ENCODE measurements at places on chromosomes 7 and 10. TPM values are rescaled to one million over a fixed set of nuclear protein-coding genes. Genes with fewer than 3 reads are reported as not detected.

DNA sequence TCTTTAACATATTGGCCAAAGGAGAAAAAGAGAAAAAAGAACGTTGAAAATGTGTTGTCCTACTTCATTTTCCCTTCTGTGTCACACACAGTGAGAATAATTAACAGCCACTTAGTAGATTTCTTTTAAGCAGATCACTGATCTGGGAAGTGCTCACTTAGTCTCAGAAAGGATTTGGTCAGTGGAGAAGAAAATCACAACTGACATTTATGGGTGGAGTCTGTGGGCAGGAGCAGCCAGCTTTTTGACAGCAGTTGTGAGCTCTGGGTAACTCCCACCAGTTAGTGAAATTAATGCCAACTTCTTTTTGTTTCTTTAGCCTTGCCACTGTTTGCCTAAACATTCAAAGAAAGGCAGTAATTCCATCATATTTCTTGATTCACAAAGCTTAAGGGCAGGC, 49.7 kb downstream of the CDK14 start:
- peak; percentile 14 for DNase-seq

GRCh38 chr10:128781637-128782036, 655.4 kb upstream of the MKI67 start:
- DNase-seq: no peak

DNA sequence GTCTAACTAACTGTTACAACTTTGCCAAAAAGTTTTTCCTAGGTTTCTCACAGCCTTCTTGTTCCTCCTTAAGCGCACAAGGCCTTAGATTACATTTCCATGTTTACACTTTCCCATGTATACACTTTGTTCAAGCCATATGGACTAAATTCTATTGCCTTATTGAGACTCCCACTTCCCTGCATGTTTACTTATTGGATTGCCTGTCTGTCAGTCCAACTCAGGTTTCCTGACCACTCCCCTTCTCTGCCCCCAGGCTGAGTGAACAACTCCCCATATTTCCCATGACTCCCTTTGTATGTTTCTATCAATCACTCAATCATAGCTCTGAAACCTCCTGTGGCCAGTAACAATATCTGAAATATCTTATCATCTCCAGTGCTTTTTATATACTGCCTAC, 43.0 kb downstream of the SLC25A40 start:
- no peak for DNase-seq

Gene GPC2
- 2.8 TPM for total RNA-seq

DNA sequence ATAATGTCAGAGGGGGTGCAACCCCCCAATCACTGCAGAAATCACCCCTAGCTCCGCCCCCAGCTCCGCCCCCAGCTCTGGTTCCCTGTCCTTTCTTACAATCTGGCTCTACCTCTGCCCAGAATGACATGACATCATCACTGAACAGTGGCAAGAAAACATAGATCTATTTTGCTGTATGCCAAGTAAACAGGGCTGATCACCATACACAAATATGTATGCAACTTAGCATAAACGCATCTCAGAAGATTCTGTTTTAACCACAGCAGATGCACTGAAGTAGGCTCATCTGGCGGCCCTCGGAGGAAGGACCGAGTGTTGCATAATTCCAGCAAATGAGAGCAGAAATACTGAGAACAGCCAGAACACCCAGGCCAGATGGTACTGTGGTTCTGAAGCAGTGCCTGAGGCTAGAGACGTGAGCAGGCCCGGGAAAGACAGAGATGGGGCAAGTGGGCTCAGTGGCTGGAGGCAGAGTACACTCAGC, 293.3 kb upstream of the KLF14 start:
- DNase-seq: peak; percentile 90

All from M059J (cell line).